ENCODE measurements at places on chromosomes 4 and X.

DNA sequence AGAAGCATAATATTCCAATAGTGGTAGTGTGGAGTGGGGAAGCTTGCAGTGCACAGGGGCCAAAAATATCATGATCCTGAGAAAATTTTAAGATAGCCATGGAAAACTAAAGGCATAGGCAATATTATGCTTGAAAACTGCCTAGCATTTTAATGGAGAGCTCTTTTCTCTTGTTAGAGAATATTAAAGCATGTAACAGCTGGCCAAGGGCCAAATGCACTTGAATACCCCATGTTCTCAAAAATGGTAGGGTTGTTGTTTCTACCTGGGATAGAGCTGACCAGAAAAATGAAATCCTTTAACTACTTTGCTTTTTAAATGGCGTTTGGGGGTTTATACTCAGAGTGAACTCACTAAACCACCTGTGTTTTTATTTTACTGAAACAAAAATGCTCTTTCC lies 739.6 kb upstream of the SLIT2 start:
- DNase-seq: no peak

DNA sequence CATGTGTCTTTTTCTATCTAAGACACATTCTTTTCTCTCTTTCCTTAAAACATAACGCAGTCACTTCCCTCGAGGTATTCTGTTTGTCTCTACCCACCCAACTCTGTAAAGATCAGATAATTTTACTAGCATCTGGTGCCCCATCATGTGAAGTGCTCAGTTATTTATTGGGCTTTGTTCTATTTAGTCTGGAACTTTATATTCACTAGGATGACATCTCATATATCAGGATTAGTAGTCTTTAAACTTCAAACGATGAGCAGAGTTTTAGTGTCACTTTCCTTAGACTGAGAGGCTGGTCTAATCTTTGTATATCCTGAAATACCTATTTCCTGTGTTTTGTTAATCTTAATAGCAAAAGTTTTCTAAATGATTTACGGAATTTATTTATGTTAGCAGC lies 445.5 kb upstream of the NDST3 start:
- DNase-seq: no peak

DNA sequence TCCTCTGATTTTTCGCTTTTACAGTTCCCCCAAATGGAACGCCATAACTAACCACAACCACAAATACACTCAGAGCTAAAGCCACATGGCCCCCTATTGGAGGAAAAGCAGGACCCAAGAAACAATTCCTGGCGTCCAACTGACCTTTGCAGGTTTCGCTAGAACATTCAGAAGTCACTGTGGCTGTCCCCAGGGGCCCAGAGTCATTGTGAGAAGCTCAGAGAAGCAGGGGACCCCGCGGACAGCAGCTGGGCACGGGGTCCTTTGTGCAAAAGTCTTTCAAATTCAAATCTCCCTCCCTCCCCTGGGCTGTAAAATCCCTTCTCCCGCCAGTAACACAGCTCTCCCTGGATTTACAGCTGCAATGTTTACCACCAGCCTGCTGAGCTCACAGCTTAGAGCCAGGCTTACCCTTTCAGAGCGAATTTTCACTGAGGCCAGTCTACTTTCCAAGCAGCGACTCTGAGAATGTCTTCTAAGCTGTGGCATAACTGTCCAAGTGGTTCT lies 214.8 kb downstream of the CRLF2 start:
- no peak for DNase-seq

DNA sequence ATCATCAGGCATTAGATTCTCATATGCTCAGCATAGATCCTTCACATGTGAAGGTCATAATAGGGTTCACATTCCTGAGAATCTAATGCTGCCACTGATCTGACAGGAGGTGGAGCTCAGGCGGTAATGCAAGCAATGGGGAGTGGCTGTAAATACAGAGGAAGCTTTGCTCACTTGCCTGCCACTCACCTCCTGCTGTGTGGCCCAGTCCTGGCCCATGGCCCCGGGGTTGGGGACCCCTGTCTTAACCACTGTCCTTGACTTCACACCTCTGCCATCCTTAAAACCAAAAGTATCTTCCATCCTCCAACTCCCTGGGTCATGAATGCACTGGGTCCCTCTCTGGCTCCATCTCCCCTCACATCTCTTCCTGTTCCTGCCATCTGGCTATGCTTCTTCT lies 129.1 kb downstream of the HMX1 start:
- DNase-seq: no peak
